CD8-positive, alpha-beta T cell (primary cell): ENCODE measurements at places on chromosomes 12 and 14.

DNA sequence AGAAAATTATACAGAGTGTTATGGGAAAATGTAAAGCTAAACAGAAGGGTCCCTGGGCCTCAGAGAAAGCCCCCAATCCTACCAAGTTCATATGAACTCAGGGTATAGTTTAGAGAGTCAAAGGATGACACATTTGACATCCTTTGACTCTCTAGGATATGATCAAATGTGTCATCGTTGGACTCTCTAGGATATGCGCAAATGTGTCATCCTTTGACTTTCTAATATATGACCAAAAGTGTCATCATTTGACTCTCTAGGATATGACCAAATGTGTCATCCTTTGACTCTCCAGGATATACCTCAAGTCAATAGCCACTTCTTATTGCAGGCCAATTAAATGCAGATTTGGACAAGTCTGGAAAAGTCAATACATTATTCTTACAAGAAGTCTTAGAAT, 204.8 kb upstream of the IGF1 start:
- DNase-seq, result no peak

GRCh38 chr14:33758547-33758946, 192.3 kb downstream of the EGLN3 start:
- DNase-seq, result no peak

DNA sequence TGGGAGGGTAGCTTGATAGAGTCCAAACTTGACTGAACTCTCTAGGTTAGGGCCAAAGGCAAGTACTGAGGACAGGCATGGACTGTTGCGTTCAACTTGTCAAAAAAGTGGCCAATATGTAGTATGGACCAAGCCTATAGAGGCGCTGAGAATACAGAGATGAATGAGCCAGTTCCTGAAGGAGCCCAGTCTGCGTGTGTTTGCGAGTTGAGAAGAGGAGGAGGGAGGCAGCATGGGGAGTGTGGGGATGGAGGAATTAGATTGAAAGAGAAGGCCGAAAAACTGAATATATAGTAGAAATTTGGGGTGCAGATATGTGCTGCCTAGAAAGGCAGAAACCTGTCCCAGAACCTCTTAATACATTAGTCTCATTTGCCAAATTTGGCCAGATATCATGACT, 412.4 kb downstream of the PCNX1 start:
- DNase-seq, result no peak

- DNase-seq, result no peak
These were observed 248.7 kb upstream of the PELI2 start for GRCh38 chr14:55869397-55870049.
